Tongue (tissue), 3 donors: ENCODE measurements at places on chromosomes 2 and 18.

DNA sequence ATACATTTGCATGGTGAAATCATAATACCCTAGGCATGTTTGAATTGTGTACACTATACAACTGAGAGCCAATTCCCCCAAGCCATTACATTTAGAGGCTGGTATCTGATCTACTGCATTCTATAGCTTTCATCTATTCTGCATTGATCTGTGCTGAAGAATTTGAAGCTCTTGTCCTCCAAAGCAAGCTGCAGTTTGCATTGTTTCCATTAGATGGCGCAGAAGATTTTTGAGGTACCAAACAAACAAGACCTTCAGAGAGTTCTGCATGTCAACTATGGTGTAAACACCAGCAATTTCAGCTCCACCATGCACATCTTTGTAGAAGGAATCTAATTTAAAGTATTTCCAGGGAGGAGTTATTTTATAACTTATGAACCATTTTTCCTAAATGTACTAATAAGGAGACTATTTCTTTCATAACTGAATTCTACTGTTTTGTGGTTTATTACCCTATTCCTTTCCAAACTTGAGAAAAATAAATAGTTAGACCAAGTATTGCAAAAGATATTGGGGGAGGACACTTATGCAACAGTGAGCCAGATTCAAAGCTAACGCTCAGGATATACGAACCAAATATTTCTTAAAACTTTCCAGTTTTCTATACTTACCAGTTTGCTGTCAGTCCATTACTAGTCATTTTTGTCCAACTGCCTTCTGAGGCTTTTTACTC, 761.8 kb upstream of the ACVR2A start:
- peak; percentile 86 for DNase-seq

- no peak for DNase-seq
These were observed 13.7 kb downstream of the MYCN start for GRCh38 chr2:15953891-15954680.

GRCh38 chr2:136117909-136118818, at the start of gene CXCR4:
CXCR4 (minus strand) TSS chr2:136118149; CDS start chr2:136118060, 89 bp downstream.
- DNase-seq = peak; percentile 84

DNA sequence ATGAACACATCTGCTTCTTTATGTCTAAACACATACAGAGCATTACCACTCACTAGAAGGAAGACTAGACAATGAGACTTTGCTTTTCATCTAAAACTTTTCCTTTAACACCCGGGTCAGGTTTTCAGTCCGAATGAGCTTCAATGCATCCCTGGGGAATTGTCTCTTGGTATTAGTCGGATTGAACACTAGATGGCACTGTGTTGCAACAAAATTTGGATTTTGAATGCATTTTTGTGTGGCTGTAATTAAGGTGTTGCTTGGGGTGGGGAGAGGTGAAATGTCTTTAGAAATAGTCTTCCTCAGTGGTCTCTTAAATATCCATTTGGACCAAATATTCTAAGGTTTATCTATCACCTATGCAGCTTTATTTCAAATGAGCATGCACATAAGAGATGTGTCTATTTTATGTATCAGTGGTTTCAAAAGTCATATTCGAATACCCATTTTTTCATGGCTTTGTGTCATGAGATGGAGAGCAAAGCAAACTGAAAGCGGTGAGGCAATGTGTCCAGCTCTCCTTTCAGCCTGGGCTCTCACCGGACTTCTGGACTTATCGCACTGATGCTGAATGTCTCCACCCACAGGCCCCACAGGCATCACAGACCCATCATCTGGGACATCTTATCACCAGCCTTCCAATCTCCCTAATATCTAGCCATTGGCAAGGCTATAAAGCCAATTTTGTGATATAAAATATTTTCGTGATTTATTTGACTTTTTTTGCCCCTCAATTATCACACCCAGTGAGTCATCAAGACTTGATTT, 510.3 kb downstream of the RNF144A start:
- DNase-seq = peak; percentile 86

DNA sequence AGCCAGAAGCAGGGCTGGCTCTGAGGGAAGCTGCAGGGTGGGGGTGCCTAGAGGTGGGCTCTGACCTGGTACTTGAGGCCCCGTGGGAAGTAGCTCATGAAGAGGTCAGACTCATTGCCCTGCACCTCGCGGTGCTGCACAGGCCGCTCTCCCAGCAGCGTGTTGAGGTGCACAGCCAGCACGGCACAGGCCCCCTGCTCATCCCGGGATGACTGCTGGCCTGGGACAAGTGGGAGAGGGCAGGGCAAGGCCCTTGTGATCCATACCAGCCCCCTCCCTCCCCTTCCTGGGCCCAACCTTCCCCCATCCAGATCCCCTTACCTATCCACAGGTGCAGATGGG, 8.7 kb downstream of the CAPG start:
- DNase-seq = no peak

- no peak for DNase-seq
These were observed 49.9 kb upstream of the ARL4C start for GRCh38 chr2:234546770-234547169.

- DNase-seq = no peak
These were observed 85.2 kb upstream of the SESTD1 start for GRCh38 chr2:179349670-179350303.
